ENCODE measurements at places on chromosomes 4 and X. TPM values are rescaled to one million over a fixed set of nuclear protein-coding genes. Genes with fewer than 3 reads are reported as not detected.

DNA sequence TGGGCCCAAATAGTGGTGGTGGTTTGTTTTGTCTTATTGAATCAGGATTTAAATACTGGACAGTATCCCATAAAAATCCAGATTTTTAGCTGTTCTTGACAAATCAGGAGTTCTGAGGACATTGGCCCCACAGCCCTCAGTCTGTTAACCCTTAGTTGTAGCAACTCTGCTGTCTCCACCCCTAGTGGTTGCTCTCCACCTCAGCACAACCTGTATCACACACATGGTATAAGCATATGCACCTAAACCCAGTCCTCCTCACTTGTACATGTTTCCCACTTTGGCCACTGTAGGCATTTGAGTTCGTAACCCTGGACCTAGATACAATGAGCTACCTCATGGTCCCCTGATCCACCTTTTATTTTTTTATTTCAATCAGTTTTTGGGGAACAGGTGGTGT lies 75.9 kb downstream of the MRPL1 start:
- no peak for DNase-seq

GRCh38 chrX:42823443-42823842 lies 45.5 kb upstream of the PPP1R2C start:
- DNase-seq: no peak

DNA sequence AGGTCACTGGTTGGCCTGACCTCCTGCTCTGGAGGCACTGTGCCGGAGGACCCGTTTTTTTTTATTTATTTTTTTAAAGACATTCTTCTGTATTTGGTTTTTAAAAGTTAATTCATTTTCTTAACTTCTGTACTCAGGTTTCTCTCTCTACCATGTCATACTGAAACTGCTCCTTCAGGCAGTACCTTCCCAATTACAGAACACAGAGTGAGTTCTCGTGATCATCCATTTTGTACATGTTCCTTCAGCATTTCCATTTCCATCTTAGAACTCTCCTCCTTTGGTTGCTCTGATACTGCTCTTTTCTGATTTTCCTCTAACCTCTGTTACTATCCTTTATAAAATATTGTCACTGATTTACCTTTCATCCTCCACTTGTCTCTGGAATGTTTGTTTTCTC lies 17.9 kb downstream of the UBE2K start:
- no peak for DNase-seq

The ARX gene
- total RNA-seq: not detected
